ENCODE measurements at places on chromosomes 1 and 21. TPM values are rescaled to one million over a fixed set of nuclear protein-coding genes. Genes with fewer than 3 reads are reported as not detected.

LRRC8B gene
- 4.7 TPM for polyA plus RNA-seq

DNA sequence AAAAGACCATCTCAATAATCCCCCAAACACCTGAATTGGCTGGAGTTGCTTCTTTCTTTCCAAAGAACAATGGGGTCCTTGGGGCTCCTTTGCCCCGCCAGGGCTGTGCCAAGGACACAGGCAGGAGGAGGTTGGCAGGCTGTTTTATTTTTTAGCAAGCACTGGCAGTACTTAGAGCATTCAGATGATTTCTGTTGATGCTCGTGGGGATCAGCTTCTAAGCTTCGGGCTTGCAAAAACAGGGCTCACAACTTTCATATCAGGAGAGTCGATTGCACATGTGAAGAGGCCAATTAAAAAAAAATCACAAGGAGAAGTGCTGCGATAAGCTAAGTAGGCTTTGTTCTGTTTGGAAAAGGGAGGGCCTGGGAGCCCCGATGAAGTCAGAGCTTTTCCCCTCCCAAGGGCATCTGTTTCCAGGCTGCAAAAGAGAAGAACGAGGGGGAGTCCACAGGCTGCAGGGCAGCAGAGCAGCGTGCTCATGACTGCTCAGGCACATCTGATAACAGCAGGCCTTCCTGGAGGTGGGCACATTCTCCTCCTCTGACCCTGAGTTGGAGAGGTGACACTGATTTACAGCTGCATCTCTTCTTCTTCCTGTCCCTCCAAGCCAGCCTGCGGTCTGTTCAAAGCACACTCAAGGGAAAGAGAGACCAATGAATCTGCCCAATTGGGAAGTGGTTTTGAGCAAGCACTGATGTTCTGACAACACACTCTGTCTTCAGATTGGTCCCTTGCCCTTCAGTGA is 27.3 kb upstream of the BCAR3 start:
- DNase-seq: no peak

PDZK1IP1 gene
- polyA plus RNA-seq: 1.6 TPM

DNA sequence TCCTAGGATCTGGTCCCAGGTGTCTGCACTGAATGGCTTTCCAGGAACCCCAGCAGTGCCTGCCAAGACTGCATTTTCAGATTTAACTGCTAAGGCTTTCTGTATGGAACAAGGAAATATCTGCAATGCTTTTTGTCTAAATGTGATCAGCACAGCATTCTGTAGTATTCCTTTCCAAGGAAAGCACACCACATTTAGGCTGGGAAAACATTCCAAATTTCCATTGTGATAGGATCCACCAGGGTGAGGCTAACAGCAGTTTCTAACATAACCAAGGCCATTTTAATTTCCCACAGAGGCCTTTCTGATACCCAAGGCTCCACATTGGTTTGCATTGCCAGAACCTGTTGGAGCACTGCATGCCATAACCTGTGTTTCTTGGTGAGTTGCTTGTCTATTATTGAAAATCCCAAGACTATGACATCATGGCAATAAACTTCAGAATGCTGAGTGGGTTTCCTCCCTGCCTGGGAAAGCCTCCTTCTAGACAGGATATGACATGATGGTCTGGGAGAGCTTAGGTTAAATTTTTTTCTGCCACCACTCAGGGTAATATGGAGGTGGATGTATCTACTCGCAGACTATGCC is 23.3 kb upstream of the PTGFRN start:
- DNase-seq: no peak

DNA sequence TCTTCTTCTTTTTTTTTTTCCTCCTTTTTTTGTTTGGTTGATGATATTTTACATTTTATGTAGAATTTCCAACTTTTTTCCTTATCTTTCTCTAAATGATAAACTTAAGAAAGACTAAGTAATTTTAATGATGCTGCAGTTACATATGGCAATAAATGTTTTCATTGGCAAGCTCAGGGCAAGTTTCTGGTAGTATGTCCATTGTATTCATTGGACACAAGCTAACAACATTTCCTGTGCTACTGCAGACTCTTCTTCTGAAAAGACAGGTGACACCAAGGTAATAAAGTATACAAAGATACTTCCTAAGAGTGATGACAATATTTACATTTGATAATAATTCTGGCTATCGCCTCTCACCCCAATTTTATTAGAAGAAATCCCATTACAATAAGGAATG is 219.2 kb upstream of the NFIA start:
- DNase-seq: no peak

- no peak for DNase-seq
Measured at GRCh38 chr21:28798798-28799197, 193.9 kb downstream of the LTN1 start.

DNA sequence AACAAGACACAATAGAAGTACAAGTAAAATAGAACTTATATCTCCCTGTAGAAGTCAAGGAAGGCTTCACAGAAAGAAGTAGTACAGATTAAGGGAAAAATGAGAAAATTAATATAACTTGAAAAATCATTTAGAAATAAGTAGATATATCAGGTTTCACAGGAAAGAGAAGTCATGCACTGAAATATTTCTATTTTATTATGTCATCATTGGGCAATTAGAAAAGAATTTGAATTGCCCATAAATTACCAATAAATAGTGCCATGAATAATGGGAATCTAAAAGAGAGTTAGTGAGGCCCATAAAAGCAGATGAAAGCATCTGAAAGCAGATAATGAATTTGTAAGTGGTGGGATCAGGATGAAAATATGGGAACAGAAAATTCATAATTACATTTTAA is 1597.8 kb downstream of the PLA2G4A start:
- no peak for DNase-seq

GRCh38 chr1:48859456-48859855 is 82.8 kb upstream of the BEND5 start:
- no peak for DNase-seq

- no peak for DNase-seq
Measured at GRCh38 chr1:231396643-231397042, 25.4 kb downstream of the EGLN1 start.

- no peak for DNase-seq
Measured at GRCh38 chr1:87584586-87584985, 255.9 kb downstream of the LMO4 start.

- no peak for DNase-seq
Measured at GRCh38 chr1:6580119-6580592, 362 bp downstream of the ZBTB48 start.

CD1B gene
- not detected for polyA plus RNA-seq

FMO5 gene
- 8.8 TPM for polyA plus RNA-seq

ZMYND12 gene
- 4.0 TPM for polyA plus RNA-seq

Data from left renal pelvis (tissue), 4 donors.